ENCODE measurements at places on chromosomes 7 and 10. TPM values are rescaled to one million over a fixed set of nuclear protein-coding genes. Genes with fewer than 3 reads are reported as not detected.

The AKR1C3 gene
- 2.4 TPM for polyA plus RNA-seq

The GDF2 gene
- not detected for polyA plus RNA-seq

The STAG3 gene
- polyA plus RNA-seq, result not detected

The CALML5 gene
- not detected for polyA plus RNA-seq

DNA sequence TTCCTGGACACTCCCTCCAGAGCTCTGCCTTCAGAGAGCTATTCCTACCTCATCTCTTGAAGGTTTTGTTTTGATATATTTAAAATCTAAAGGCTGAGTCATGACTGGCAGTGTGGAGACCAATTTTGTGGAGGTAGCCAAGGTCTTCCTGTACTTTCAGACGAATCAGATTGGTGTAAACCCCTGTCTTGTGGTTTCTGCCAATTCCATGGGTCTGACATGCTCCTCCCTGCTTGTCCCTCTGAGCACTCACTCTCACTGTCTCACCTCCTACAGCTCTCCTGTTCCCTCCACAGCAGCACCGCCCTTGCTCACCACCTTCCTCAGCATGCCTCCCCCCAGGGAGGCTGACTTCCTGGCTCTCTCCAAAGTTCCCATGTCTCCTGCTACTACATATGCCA is 179.8 kb downstream of the NPSR1 start:
- DNase-seq, result no peak

DNA sequence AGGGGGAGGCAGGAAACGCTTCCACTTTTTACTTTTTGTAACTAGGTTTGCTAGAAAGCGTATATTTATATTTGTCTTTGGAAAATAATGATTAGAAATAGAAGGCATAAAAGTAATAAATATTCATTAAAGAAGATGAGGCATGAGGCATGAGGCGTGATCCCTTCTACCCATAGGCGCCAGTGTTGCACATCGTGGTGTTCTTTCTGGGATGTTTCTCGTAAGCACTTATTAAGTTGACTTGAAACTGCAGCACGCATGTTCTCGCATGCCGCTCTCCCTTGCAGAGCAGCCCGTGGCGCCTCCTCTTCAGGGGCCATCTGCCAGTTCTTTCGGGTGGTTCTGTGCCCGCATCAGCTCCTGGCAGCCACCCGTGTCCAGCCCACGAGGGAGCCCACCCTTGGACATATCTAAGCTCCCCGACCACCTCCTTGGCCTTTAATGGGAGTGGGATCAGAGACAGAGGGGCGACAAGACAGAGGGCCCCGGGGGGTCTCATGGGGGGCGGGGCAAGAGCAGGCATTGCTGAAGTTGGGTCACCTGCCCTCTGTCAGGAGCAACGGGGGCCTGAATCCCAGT is 28.5 kb upstream of the CSGALNACT2 start:
- no peak for DNase-seq

GRCh38 chr7:114412548-114412947 is 2.1 kb upstream of the FOXP2 start:
- DNase-seq, result no peak

GRCh38 chr10:124864421-124865193 is 63.0 kb downstream of the ABRAXAS2 start:
- no peak for DNase-seq

DNA sequence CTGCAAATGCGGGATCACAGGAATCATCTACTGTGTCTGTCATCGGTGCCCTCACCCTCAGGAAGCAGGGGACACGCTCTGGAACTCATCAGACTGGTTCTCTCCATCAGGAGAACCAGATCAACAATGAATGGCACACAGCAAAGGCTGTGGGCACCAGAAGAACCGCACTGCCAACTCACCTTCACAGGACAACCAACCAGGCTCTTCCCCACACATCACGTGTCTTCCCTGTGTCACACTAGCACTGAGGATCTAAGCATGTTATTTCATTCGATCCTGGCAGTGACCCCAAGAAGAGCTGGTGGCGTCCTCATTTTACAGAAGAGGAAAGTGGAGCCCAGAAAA is 106.1 kb downstream of the TNS3 start:
- no peak for DNase-seq

DNA sequence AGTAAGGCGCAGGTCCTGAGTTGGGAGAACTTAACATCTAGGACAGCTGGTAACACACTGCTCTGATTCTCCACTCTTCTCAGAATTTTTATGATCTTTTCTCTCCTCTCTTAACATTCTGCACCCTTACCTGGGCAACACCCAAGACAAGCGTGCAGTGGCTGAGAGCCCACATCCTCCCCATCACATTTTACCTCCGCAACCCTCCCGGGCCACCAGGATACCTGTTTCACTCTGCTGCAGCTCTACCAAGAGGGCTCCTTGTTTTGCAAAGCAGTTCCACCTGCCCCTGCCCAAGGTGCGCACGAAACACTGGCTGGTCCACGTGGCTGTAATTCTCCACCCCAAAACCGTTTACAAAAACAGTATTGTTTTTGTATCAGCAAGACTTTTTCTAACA is 81.5 kb downstream of the ITIH5 start:
- no peak for DNase-seq

- no peak for DNase-seq
These were observed 86.0 kb downstream of the NEBL start for GRCh38 chr10:20811131-20811530.

DNA sequence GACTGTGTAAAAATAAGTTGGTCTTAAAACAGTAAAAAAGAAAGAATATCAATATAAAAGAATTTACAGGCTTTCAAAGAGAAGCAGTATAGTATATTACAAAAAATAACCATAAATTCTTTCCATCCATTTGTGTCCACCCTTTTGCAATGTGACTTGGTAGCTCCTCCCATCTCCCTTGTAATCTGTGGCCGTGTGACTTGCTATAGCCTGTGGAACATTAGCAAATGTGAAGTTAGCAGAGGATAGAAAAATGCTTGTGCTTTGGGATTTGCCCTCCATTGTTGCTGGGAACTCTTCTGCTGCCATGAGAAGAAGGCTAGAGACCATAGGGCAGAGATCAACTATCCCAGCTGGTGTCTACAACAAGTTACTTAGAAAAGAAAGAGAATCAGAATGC is 30.2 kb downstream of the KLHL7 start:
- no peak for DNase-seq
